ENCODE measurements at places on chromosomes 2 and 18.

GRCh38 chr2:213995400-213996105 is 415.3 kb upstream of the VWC2L start:
- no peak for DNase-seq

DNA sequence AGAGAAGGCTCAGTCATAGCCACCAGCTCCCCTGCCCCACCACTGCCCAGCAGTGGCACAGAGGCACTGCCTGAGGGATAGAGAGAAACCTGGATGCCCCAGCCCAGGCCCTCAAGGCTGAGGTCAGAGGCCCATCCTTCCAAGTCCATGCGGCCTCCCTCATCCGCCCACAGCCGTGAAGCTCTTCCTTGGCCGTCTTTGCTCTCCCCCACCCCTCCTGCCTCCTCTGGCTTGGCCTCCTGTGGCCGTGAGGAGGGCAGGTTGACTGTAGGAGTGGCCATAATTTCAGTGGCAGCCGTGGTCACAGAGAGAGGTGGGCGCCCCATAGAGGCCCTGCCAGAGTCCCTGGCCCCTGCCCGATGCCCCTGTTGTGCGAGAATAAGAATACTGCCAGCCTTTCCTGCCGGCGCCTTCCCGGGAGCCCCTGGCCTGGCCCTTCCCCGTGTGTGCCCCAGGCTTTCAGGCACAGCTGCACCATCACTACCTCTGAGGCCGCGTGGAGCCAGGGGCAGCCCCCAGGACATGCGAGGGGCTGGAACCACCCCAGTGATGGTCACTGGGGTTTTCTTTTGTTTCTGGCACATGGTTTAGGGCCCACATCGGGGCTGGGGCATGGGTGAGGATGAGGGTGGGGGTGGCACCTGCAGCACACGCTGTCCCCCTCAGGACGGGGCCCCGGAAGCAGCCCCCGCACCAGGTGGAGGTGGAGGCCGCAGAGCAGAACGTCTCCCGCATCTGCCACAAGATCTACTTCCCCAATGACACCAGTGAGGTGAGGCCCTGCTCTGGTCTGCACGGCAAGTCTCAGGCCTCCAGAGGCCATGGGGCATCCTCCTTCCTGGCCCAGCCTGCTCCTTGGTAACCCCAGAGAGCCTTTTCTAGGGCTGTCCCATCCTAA is 13.1 kb upstream of the GPR17 start:
- peak; percentile 53 for DNase-seq

DNA sequence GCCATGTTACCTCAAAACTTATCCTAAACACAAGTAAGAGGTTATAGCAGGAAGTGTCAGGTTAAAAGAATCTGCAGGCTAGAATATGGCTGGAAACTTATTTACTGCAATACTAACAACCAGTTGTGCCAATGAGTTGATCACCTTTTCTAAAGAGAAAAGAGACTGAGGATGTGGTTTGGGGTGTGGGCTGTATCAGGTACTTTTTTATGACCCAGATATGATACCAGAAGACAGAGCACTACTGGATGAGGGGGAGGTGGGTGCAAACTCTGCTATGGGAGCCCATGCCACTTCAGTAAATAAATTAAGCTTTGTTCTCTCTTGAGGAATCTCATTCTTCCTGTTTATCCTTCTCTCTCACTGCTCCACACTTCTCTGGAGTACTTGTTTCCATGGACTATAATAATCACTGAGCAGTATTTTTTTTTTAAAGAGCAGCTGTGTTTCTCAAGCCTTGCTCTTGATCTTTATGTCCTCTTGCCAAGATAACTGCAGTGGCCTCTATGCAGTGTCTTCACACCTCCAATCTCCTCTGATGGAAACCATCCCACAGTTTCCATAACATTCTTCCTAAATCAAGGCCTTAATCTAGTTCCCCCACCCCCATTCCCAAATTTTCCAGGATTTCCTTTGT is 51.2 kb upstream of the NOSTRIN start:
- no peak for DNase-seq

GRCh38 chr2:66698576-66699239 is 263.8 kb downstream of the MEIS1 start:
- DNase-seq = no peak

GRCh38 chr2:137998503-137998902 is 34.2 kb downstream of the HNMT start:
- no peak for DNase-seq

GRCh38 chr2:46780411-46780800 is 135.2 kb downstream of the MCFD2 start:
- DNase-seq = no peak

GRCh38 chr2:134310107-134311079 is 56.5 kb downstream of the MGAT5 start:
- DNase-seq = no peak

- DNase-seq = no peak
Observed at GRCh38 chr2:140248623-140249022, 1468.4 kb upstream of the NXPH2 start.

DNA sequence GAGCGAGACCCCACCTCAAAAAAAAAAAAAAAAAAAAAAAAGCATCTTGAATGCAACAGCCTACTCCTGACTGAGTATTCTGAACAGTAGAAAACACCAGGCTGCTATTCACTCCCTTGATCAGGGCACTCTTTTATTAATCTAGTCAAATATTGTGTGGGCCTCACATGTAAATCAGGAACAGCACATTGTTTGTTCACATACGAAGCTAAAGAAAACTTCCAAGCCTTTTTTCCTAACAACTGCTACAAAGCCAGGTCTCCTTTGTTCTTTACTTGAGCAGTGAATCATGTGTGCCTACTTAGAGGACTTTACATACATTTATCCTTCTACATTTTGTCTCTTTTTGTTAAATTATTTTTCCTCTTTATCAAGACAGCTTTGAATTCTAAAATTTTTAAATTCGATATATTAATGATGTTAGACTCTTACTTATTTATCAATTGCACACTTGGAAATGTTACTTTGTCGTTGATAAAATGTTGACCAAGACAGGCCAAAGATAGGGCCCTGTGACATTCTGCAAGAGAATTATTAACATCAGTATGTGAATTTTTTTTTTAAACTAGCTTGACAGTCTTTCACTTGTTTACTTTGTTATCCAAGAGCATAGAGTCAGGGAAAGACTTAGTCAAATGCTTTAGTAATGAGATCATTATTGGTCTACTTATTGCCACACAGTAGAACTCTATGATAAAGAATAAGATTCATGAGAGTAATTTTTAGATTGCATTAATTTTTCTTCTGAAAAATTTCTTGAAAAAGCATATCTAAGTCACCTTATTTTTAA is 13.2 kb downstream of the SPATS2L start:
- no peak for DNase-seq

GRCh38 chr2:101310090-101310833 is 1.8 kb upstream of the RNF149 start:
- no peak for DNase-seq

DNA sequence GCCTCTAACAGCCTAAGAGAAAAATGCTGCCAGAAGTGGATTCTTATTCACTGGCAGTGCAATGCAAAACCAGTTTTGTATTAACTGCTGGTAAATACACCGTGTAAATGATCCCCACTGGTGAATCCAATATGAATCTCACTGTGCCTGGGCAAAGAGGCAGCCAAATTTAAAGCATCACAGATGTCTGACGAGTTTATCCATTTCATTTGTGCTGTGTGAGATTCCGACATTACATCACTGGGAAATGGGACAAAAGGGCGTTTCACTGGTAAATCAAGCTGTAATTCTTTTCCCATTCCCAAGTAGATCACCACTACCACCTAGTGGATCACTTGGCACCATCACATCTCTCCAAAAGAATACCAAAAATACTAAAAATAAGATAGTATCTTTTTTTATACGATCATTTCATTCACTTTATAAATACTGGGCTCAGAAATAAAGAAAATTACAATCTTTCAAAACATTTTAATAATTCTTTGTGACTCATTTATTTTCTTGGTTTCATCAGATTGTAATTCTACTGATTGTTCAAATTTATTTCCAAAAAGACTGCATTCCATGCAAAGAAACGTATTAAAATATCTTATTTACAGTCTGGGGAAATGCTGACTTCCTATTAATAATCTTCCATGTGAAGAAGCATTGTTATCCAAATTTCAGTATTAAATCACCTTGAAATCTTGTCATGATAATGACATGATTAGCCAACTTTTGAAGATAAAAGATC is 125.6 kb downstream of the GRB14 start:
- DNase-seq = no peak

GRCh38 chr2:201151127-201151981 is 31.6 kb upstream of the CASP10 start:
- DNase-seq = no peak

DNA sequence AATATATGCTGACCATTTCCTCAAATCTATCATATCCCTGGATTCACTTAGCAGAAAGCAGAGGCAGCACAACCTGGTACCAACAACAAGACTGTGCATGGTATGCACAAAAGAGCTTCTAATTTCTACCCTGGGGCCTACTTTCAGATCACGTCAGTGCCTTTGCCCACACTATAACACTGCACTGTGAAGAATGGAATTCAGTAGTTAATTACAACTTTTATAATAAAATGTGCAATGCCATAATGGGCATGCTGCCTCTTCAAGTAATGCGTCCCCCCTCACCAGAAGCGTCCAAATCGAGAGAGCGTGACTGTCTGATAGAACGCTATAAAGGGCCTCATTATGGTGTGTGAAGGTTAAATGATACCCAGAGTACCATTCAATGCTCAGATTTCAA is 328.1 kb upstream of the PKDCC start:
- DNase-seq = no peak

DNA sequence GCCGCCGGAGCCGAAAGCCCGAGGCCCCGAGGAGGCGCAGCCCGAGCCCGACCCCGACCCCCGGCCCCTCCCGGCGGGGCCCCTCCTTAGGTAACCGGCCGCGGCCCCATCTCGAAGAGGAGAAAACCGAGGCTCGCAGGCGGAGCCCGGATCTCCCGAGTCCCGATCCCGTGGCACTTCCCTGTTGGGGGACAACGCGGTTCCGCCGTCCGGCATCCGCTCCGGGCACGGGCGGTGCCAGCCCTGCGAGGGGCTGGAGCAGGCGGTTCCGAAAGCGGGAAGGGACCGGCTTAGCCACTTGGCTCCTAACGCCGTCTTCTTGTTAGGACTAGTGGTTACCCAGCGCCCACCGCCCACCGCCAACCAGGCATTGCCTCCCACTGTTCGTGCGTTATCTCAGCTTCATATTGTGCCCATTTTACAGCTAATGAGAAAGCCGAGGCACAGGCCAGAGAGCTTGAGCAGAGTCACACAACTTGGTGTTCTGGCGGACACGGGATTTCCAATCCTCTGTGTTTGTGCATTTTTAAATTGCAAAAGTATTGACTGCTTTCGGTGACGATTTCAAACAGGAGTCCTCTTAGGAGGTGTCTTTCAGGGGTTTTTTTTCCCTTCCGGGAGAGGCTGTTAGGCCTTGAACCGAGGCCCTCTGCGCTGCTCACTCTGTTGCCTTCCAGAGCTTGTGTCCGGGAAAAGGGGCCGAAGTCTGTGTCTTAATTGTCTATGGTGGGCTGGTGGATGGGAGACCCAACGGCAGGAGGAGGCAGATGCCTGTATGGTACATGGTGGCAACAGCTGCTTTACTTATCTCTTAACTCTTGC is 562 bp downstream of the CENPA start:
- DNase-seq = no peak

DNA sequence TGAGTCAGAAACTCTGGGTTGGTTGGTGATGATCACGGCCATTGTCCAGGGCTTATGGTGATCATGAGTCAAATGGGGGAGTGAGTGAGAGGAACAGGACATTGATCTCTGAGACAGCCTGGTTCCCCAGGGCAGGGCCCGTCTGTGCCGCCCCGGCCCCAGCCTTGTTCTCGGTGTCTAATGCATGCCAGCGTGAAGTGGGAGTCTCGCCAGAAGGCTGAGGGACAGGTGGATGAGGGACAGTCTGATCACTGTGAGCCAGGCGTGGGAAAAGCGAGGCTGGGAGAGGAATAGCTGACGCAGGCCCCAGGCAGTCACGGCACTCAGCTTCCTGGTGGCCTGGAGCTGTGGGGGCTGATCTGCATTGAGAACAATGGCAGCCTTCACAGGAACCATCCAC is 208.3 kb upstream of the HDAC4 start:
- no peak for DNase-seq

GRCh38 chr2:140657657-140658056 is 1473.2 kb downstream of the LRP1B start:
- no peak for DNase-seq

GRCh38 chr2:69190743-69191404 is 177.9 kb downstream of the ANTXR1 start:
- DNase-seq = no peak

- DNase-seq = no peak
Observed at GRCh38 chr18:7520200-7520785, 46.8 kb upstream of the PTPRM start.

DNA sequence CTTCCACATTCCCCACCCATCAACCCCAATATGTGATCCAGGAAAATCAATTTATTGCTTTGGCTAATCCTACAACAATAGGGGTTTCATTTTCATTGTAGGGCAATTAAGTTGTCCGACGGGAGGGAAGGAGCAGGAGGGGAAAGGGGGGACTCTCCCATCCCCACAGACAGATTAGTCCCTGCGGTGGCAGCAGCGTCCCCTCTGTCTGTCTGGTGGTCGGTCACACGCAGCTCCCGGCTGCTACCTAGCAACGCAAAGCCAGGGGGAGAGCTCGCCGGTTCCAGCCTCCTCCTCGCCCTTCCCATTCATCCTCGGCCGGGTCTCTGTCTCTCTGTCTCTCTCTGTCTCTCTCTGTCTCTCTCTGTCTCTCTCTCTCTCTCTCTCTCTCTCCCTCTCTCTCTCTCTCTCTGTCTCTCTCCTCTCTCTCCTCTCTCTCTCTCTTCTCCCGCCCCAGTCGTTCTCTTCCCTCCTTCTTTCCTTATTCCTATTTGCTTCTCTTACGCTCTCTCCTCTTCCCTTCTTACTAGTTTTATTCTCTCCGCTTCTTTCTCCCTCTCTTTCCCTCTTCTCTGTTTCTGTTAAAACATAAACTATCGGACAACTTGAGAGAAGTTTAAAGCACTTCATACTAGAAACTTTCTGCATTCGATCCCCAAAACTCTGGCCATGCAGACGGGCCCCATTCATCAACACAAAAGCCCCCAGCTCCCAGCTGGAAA is 1.2 kb downstream of the LRP2 start:
- no peak for DNase-seq

- DNase-seq = no peak
Observed at GRCh38 chr18:26040051-26040656, 50.3 kb downstream of the SS18 start.

GRCh38 chr2:79833235-79833878 is 320.5 kb downstream of the CTNNA2 start:
- no peak for DNase-seq

- no peak for DNase-seq
Observed at GRCh38 chr18:79924814-79925731, 26.4 kb downstream of the SLC66A2 start.

DNA sequence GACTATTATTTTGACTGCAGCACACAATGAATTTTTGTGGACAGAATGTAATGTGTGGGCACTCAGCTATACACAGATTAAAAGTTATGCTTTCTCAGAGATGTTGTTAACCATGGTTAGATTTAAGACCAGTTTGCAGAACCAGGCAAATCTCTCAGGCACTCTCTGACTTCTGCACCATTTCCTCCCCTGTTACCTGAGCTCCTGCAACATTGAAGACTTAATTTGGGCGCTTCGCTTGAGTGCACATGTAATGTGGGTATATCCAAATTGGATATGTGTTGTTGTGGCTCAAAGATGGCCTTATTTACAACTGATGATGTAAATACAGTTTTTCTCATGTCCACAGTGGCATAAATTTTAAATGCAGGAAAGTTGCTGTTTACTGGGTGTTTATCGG is 469.4 kb downstream of the PTPRM start:
- DNase-seq = no peak

- DNase-seq = no peak
Observed at GRCh38 chr2:48946449-48947048, 191.0 kb upstream of the LHCGR start.

GRCh38 chr18:41828137-41828536 is 126.9 kb upstream of the PIK3C3 start:
- DNase-seq = no peak
